ENCODE measurements at places on chromosomes 6 and 20.
A peak's percentile ranks its signal among the peaks of the same experiment; 100 is the strongest.

DNA sequence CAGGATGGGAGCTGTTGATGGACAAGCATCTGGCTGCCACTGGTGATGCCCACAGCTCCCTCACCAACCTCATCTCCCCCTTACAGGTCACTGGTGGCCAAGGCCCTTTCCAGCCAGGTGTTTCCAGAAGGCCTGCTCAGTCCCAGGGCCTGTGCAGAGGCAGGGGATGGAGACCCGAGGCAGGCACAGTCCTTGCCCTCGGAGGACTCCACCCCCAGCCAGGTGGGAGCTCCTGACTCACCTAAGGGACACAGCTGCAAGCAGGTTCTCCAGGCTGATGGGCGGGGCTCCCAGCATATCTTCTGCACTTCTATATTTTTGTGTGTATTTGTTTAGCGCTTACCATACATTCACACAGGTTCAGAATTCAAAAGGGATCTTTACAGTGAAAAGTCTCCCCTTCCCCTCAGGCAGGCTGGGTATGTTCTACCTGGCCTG lies 17.4 kb downstream of the PRPH2 start:
- no peak overlapping the region for H3K4me3 ChIP-seq
- no peaks in the 10 kb centered on the region for H3K27me3 ChIP-seq
- no peaks in the 10 kb centered on the region for H3K36me3 ChIP-seq
- DNase-seq: peak; percentile 42
- H3K4me1 ChIP-seq: no peaks in the 10 kb centered on the region

DNA sequence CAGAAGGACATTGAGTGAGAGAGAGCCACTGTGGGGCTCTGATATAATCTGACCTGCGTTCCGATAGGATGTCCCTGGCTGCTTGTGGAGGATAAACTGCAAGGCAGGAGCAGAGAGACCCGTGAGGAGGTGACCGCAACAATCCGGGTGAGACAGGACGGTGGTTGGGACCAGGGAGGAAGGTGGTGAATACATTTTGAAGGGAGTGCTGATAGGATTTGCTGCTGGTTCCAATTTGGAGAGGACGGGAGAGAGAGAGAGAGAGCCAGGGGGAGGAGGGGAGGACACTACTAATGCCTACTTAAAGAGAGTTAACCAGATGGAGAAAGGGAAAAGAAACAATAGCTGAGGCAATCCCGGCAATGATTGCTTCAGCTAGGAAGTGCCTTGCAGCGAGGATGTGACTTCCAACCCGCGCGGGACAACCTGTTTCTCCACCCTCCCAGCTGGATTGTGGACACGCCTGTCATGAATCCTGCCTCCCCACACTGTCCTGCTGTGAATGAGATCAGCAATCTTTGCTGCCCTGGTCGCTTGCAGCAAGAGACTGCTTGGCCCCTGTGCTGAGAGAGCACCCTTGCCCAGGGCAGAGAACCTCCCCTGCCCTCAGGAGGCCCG lies 199.0 kb upstream of the KCNG1 start:
- peak overlapping the region; percentile 74 for H3K27ac ChIP-seq
- peaks cover 10% of the 10 kb centered on the region for H3K27me3 ChIP-seq
- DNase-seq: peak; percentile 76
- H3K4me1 ChIP-seq: peaks cover 14% of the 10 kb centered on the region

DNA sequence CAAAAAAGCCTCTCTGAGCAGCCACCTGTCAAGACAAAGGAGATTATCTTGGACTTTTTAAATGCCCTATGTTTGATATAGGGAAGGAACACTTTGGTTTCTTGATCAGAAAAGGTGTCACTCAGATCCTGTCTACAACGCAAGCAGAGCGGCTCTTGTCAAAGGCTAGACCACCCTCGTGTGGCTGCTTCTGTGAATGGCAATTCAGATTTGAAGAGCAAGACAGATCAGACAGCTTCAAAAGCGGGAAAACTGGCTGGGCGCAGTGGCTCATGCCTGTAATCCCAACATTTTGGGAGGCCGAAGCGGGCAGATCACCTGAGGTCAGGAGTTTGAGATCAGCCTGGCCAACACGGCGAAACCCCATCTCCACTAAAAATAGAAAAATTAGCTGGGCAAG lies 10.1 kb upstream of the NXT1 start:
- H3K27ac ChIP-seq: no peak overlapping the region
- H3K4me3 ChIP-seq: no peak overlapping the region
- no peaks in the 10 kb centered on the region for H3K4me1 ChIP-seq
- DNase-seq: peak; percentile 59

DNA sequence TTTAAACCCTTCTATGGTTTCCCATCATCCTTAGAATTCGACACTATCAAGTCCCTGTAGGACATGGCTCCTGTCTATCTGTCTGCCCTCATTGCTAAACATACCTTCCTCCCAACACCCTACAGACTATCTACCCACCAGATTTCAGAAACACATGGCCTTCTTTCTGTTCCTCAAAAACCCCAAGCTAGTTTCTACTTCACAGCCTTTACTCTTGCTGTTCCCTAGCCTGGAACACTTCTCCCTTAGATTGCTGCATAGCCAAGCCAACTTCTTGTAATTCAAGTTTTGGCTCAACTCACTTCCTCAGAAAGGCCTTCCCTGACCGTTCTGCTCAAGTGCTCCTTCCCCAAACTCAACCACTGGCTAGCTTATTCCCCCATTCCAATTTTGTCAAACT lies 156.2 kb downstream of the BTBD9 start:
- no peak overlapping the region for H3K4me3 ChIP-seq
- H3K36me3 ChIP-seq: no peaks in the 10 kb centered on the region
- no peak overlapping the region for H3K27ac ChIP-seq
- DNase-seq: no peak
- H3K4me1 ChIP-seq: no peaks in the 10 kb centered on the region

DNA sequence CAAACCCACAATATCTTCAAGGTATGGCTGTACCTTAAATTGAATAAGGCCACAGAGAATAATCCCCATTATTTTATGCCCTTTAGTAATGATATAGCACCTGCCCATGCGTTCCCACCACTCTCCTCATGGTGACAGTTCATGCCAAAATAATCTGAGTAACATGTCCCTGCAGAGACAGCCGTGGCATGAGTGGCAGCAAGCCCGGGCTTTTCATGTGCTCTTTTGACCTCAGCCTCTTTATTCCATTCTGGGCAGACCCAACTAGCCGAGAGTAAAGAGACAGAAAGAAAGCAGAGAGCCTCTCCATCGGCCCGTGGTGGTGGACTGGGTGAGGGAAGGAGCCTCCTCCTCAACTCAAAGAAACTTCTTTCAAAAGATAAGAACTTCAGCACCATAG lies 19.9 kb upstream of the POPDC3 start:
- H3K4me1 ChIP-seq: peaks cover 16% of the 10 kb centered on the region
- H3K27ac ChIP-seq: no peak overlapping the region
- H3K4me3 ChIP-seq: no peak overlapping the region
- H3K36me3 ChIP-seq: no peaks in the 10 kb centered on the region

GRCh38 chr20:53606364-53606985 lies 12.8 kb upstream of the ZNF217 start:
- H3K4me3 ChIP-seq: no peak overlapping the region
- peaks cover 26% of the 10 kb centered on the region for H3K4me1 ChIP-seq
- no peaks in the 10 kb centered on the region for H3K27me3 ChIP-seq
- no peak for DNase-seq
- H3K36me3 ChIP-seq: no peaks in the 10 kb centered on the region

- no peak for DNase-seq
- no peaks in the 10 kb centered on the region for H3K36me3 ChIP-seq
- no peak overlapping the region for H3K27ac ChIP-seq
- peaks cover 18% of the 10 kb centered on the region for H3K4me1 ChIP-seq
- H3K27me3 ChIP-seq: no peaks in the 10 kb centered on the region
- H3K4me3 ChIP-seq: no peak overlapping the region
Observed at GRCh38 chr20:58647162-58647795, 3.8 kb upstream of the STX16 start.
